ENCODE measurements at places on chromosomes 11 and 22. TPM values are rescaled to one million over a fixed set of nuclear protein-coding genes. Genes with fewer than 3 reads are reported as not detected.

DNA sequence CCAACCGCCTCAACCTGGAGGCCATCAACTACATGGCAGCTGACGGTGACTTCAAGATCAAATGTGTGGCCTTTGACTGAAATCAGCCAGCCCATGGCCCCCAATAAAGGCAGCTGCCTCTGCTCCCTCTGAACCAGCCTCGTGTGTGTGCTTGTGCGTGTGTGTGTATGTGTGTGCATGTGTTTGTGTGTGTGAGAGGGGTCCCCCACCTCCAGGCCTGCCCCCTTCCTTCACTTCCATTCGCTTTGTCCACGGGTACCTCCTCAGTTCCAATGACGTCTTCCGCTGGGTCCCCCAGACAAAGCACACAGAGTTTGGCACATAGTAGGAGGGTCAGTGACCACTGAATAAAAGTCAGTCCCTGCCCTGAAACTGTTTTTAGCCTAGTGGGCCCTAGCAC lies 4.2 kb downstream of the LGALS1 start:
- no peaks in the 10 kb centered on the region for H3K36me3 ChIP-seq
- no peaks in the 10 kb centered on the region for H3K27me3 ChIP-seq
- DNase-seq, result no peak
- H3K27ac ChIP-seq, result no peak overlapping the region

GRCh38 chr22:46173152-46173551 lies 22.8 kb downstream of the PPARA start:
- H3K36me3 ChIP-seq, result no peaks in the 10 kb centered on the region
- H3K27ac ChIP-seq, result no peak overlapping the region
- H3K4me3 ChIP-seq, result no peak overlapping the region

DNA sequence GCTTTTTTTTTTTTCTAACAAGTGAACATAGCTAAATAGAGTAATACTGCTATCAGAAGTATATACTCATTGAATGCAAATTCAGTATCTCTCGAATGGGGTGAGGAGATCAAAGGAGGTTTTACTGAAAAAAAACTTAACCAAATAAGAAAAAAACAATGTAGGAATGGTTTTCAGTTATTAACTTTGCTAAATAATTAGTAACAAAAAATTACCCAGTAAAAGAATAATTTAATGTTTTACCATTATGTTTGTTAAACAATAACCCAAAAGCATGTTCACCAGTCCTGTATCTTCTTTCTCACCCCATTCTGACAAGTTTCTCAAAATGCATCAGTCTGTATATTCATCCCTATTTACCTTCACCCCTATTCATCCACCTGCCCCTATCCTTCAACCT lies 22.6 kb upstream of the CTSC start:
- H3K27ac ChIP-seq, result no peak overlapping the region
- H3K27me3 ChIP-seq, result no peaks in the 10 kb centered on the region
- H3K36me3 ChIP-seq, result no peaks in the 10 kb centered on the region
- no peak for DNase-seq

GRCh38 chr11:117300283-117300663 lies 9.1 kb downstream of the BACE1-AS start:
- H3K27ac ChIP-seq, result no peak overlapping the region
- no peak for DNase-seq
- H3K4me1 ChIP-seq, result no peaks in the 10 kb centered on the region
- H3K36me3 ChIP-seq, result no peaks in the 10 kb centered on the region

- no peak overlapping the region for H3K27ac ChIP-seq
- H3K4me3 ChIP-seq, result no peak overlapping the region
- no peaks in the 10 kb centered on the region for H3K36me3 ChIP-seq
- no peaks in the 10 kb centered on the region for H3K4me1 ChIP-seq
- no peaks in the 10 kb centered on the region for H3K27me3 ChIP-seq
Measured at GRCh38 chr11:104148706-104149105, 15.2 kb downstream of the PDGFD start.

DNA sequence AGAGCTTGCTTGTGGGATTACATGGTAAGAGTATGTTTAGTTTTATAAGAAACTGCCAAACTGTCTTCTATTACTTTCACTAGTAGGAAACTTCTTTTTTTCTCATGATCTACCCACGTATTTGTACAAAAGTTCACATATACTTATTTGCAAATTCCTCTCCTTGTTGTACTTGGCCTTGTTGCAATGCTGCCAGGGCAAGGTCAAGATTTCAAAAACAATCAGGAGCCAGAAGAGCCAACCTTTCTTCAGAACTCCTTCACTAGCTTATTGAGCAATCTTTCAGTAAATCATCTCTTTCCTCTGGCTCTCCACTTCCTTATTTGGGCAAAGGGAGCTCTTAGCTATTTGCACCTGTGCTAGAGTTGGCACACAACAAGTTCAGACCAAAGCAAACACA lies 9.7 kb downstream of the SRSF8 start:
- no peak for DNase-seq
- H3K4me1 ChIP-seq, result peaks cover 2% of the 10 kb centered on the region
- no peaks in the 10 kb centered on the region for H3K36me3 ChIP-seq
- no peak overlapping the region for H3K27ac ChIP-seq
- H3K4me3 ChIP-seq, result no peak overlapping the region

- H3K4me3 ChIP-seq, result no peak overlapping the region
- H3K4me1 ChIP-seq, result no peaks in the 10 kb centered on the region
Measured at GRCh38 chr11:115930291-115930690, 426.1 kb upstream of the CADM1 start.

- no peaks in the 10 kb centered on the region for H3K36me3 ChIP-seq
- no peaks in the 10 kb centered on the region for H3K27me3 ChIP-seq
- DNase-seq, result no peak
Measured at GRCh38 chr11:101428918-101429317, 154.9 kb downstream of the TRPC6 start.

DNA sequence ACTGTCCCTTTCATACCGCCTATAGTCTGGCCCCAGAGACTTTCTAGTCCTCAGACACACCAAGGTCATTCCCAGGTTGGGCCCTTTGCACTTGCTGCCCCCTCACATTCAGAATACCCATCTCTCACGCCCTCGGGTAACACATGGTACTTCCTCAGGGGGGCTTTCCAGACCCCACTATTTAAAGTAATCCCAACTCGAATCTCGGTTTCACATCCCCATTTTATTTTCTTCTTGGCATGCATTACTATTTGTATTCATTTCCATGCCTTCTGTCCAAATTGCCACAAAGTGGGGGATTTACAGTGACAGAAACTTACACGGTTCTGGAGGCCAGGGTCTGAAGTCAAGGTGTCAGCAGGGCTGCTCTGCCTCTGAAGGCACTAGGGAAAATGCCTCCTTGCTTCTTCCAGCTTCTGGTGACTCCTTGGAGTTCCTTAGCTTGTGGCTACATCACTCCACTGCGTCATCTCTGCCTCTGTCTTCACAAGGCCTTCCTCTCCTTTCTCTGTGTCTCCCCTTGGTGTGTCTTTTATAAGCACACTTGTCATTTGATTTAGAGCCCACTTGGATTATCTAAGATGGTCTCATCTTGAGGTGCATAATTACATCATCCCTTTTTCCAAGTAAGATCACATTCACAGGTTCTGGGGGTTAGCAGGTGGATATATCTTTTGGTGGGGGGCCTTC lies 15.1 kb downstream of the RCN1 start:
- no peak for DNase-seq
- H3K36me3 ChIP-seq, result peaks cover 3% of the 10 kb centered on the region
- no peak overlapping the region for H3K27ac ChIP-seq

GRCh38 chr11:1306186-1307162 lies 3.0 kb downstream of the TOLLIP start:
- H3K4me1 ChIP-seq, result peaks cover 35% of the 10 kb centered on the region
- H3K4me3 ChIP-seq, result no peak overlapping the region
- H3K36me3 ChIP-seq, result peaks cover 14% of the 10 kb centered on the region
- H3K27me3 ChIP-seq, result no peaks in the 10 kb centered on the region

DNA sequence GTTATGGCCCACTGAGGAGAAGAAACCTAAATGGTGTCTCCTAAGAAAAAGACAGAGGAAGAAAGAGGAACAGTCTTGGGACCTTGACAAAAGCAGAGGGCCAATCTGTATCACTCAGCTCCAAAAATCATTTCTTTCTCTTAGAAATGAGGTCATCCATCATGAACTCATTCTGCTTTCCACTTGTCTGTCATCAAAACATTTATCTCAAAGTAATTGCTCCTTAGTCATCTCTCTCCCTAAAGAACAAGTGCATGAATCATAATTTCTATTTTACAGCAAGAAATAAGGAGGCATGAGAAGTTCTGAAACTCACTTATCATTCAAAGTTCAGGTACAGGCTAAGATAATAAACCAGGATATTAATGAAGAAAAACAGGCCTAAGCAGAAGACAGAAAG lies 375.6 kb downstream of the KCNA4 start:
- no peak overlapping the region for H3K4me3 ChIP-seq
- H3K4me1 ChIP-seq, result no peaks in the 10 kb centered on the region
- H3K27ac ChIP-seq, result no peak overlapping the region
- no peaks in the 10 kb centered on the region for H3K36me3 ChIP-seq
- H3K27me3 ChIP-seq, result no peaks in the 10 kb centered on the region

GRCh38 chr11:9639099-9639498 lies 24.8 kb upstream of the SWAP70 start:
- H3K4me3 ChIP-seq, result no peak overlapping the region
- DNase-seq, result no peak
- no peaks in the 10 kb centered on the region for H3K4me1 ChIP-seq
- no peaks in the 10 kb centered on the region for H3K27me3 ChIP-seq
- H3K27ac ChIP-seq, result no peak overlapping the region
- no peaks in the 10 kb centered on the region for H3K36me3 ChIP-seq

- no peak overlapping the region for H3K27ac ChIP-seq
- no peaks in the 10 kb centered on the region for H3K36me3 ChIP-seq
- H3K4me1 ChIP-seq, result no peaks in the 10 kb centered on the region
- no peaks in the 10 kb centered on the region for H3K27me3 ChIP-seq
- H3K4me3 ChIP-seq, result no peak overlapping the region
Measured at GRCh38 chr22:45450921-45451651, 37.6 kb downstream of the RIBC2 start.

DNA sequence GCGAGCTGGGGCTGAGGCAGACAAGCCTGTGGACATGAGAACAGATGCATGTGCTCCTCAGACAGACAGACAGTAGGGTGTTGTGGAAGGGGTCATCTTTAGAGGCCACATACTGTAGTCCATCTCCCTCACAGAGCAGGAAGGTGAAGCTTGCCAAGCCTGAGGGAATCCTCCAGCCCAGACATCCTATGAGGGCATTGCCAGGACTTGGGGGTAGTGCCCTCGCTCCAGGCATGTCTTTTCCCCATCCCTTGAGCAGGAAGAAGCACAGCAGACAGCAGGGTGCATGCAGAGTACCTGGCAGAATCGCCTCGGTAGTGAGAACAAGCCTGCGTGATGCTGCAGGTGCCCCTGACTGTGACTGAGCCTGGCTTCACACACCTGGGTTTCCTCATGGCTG lies 66.5 kb upstream of the CLDN5 start:
- H3K4me1 ChIP-seq, result no peaks in the 10 kb centered on the region
- no peak overlapping the region for H3K4me3 ChIP-seq
- no peaks in the 10 kb centered on the region for H3K27me3 ChIP-seq

DNA sequence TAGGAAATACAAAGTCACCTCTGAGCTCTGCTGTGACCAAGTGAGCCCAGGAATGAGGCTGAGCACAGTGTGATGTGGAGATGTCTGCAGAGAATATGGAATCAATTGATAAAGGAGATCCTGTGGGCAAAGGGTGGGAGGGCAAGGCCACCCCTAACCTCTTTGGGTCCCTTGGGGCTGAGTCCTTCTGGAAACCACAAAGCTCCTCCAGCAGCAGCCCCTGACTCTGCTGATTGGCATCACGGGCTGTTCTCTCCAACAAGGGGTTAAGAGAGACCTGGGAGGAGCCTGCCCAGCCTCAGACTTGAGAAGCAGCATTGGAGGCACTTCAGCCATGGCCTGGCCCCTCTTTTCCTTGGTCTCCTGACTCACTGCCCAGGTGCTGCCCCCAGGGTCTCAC lies 49.7 kb downstream of the GGTLC2 start:
- H3K27me3 ChIP-seq, result no peaks in the 10 kb centered on the region
- H3K4me3 ChIP-seq, result no peak overlapping the region
- DNase-seq, result no peak

DNA sequence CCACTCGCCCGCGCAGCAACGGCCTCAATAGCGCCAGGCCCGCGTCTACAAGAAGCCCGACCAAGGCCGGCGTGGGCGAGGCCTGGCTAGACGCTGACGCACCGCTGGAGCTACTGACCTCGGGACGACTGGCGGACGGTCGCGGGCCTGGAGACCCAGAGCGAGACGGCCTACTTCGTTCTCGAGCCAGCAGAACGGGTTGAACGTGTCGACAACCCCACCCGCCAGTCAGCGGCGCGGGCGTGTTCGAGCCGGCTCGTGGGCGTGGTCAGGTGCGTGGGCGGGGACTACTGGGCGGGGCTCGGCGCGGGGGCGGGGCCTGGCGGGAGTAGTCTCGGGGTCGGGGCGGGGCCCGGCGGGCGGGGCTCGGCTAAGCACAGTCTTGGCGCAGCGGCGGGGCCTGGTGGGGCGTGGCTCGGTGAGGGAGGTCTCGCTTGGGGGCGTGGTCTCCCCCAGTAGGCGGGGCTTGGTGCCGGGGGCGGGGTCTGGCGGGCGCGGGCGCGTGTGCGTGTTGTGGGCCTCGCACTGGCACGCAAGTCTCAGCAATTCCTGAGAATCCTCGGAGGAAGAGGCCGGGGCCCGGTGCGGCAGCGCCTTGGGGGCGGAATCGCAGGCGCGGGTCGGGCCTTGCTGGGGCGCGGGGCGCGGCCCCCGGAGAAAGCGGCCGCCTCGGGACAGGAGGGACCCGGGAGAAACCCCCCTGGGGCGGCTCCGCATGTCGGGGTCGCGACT lies at the start of gene RNH1:
Gene RNH1 (minus strand): TSS at position 248 of the 732 bp plus-strand sequence. CDS start 5,080 bp downstream, outside the sequence.
- H3K4me3 ChIP-seq, result peak within 1 kb of the TSS; percentile 99
- H3K36me3 ChIP-seq, result peaks cover 10% of the 10 kb centered on the region
- peaks cover 12% of the 10 kb centered on the region for H3K4me1 ChIP-seq
- H3K27ac ChIP-seq, result peak within 1 kb of the TSS; percentile 99
- DNase-seq, result peak; percentile 97

DNA sequence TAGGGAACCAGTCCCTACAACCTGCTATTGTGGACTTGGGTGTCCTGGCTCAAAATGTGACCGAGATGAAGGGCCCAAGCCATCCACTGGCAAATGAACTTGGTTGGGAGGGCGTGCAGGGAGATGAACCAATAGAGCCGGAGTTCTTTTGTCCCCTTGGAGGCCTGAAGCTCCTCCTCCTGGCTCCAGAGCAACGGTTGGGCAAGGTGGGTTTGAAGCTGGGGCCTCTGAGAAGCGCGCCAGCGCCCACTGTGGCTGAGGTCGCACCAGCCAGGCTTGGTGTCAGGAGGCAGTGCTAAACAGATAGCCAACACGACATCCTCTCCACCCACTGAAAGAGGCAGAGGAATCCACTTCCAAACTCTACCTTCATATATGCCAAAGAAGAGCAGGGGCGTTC lies 36.0 kb upstream of the PACSIN2 start:
- no peak for DNase-seq
- H3K27ac ChIP-seq, result no peak overlapping the region
- H3K27me3 ChIP-seq, result no peaks in the 10 kb centered on the region
- no peaks in the 10 kb centered on the region for H3K36me3 ChIP-seq

MUC5AC gene
- not detected for total RNA-seq

UPK3A gene
- not detected for total RNA-seq

OR52I2 gene
- total RNA-seq, result not detected

WNT7B gene
- total RNA-seq, result not detected

MEI1 gene
- total RNA-seq, result 61.4 TPM

GGTLC2 gene
- not detected for total RNA-seq

CECR2 gene
- total RNA-seq, result not detected

OR8D1 gene
- total RNA-seq, result not detected

All from naive thymus-derived CD4-positive, alpha-beta T cell (primary cell).